ENCODE measurements at places on chromosomes 2 and 18. TPM values are rescaled to one million over a fixed set of nuclear protein-coding genes. Genes with fewer than 3 reads are reported as not detected.

PFN4 gene
- 0.55 TPM for polyA plus RNA-seq

LONRF2 gene
- polyA plus RNA-seq: 0.33 TPM

SLC14A1 gene
- 0.44 TPM for polyA plus RNA-seq

DIPK1C gene
- not detected for polyA plus RNA-seq

PDIA6 gene
- polyA plus RNA-seq: 98.1 TPM

DNAH7 gene
- polyA plus RNA-seq: 0.06 TPM

SP5 gene
- 0.43 TPM for polyA plus RNA-seq

SLC4A5 gene
- 0.33 TPM for polyA plus RNA-seq

ADRA2B gene
- 0.98 TPM for polyA plus RNA-seq

POTEI gene
- not detected for polyA plus RNA-seq

AP1S3 gene
- 2.2 TPM for polyA plus RNA-seq

CRYGD gene
- polyA plus RNA-seq: not detected

PSMA8 gene
- polyA plus RNA-seq: 0.04 TPM

DCDC2C gene
- polyA plus RNA-seq: 0.04 TPM

KCNIP3 gene
- 2.0 TPM for polyA plus RNA-seq

FAM228A gene
- polyA plus RNA-seq: 0.16 TPM

SLC35F5 gene
- polyA plus RNA-seq: 19.8 TPM

ANKRD36C gene
- polyA plus RNA-seq: 1.2 TPM

SLC11A1 gene
- 1.5 TPM for polyA plus RNA-seq

FSIP2 gene
- 0.01 TPM for polyA plus RNA-seq

B3GNT7 gene
- polyA plus RNA-seq: 1.6 TPM

SLC8A1 gene
- 0.73 TPM for polyA plus RNA-seq

LBX2 gene
- polyA plus RNA-seq: 0.12 TPM

AQP12A gene
- not detected for polyA plus RNA-seq

ZNF532 gene
- 10.6 TPM for polyA plus RNA-seq

POU3F3 gene
- 0.07 TPM for polyA plus RNA-seq

CCDC141 gene
- polyA plus RNA-seq: 0.06 TPM

DSEL gene
- 0.38 TPM for polyA plus RNA-seq
